Activated T-helper 2 cell treated with anti-CD3 and anti-CD28 coated beads, Interferon-gamma antibody, Interleukin-2, Interleukin-4, amounts not matched to agents 10 μg/mL and 5 μg/mL and 100 μg/mL, durations not matched to agents 14 hours and 24 hours and 36 hours (primary cell): ENCODE measurements at places on chromosomes 5 and 9.

DNA sequence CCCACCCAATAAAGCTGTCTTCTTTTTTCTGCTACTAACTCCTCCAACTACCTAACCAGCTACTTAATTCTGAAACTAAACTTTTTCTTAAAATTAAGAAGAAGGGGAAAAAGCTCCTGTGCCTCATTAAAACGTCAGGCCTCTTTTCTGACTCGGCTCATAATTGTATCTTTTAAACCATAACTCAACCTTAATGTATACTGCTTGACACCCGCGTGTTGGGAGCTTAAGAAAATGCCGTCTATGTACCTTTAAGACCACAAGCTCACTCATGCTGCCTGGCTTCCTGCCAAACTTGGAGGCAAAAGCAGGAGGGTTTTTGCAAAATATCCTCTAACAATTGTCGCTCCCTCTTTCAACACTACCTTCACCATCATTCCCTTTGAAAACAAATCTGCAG is 5.0 kb downstream of the EBF1 start:
- DNase-seq: no peak

GRCh38 chr9:126122901-126123616 is 203.6 kb upstream of the MVB12B start:
- peak; percentile 7 for DNase-seq

GRCh38 chr5:74630453-74631066 is 10.0 kb downstream of the ENC1 start:
- DNase-seq: no peak

GRCh38 chr9:126939821-126940221 is 25.2 kb downstream of the RALGPS1 start:
- DNase-seq: no peak

DNA sequence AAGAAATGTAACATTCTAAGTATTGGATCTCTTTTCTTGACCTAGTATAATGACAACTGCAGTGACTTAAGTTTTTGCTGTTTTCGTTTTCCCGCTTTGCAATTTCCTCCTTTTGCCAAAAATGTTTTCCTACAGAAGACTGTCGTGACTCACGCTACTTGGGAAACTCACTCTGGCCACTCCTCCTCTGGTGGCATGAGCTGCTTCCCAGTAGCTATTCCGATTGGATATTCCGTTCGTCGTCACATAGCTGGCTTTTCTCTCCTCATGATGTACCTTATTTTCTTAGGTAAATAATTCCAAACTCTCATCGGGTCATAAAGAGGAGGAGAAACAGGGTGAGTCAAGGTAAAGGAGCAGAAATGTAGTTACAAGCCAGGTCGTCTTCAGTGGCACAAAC is 64.9 kb downstream of the GOLPH3 start:
- no peak for DNase-seq

DNA sequence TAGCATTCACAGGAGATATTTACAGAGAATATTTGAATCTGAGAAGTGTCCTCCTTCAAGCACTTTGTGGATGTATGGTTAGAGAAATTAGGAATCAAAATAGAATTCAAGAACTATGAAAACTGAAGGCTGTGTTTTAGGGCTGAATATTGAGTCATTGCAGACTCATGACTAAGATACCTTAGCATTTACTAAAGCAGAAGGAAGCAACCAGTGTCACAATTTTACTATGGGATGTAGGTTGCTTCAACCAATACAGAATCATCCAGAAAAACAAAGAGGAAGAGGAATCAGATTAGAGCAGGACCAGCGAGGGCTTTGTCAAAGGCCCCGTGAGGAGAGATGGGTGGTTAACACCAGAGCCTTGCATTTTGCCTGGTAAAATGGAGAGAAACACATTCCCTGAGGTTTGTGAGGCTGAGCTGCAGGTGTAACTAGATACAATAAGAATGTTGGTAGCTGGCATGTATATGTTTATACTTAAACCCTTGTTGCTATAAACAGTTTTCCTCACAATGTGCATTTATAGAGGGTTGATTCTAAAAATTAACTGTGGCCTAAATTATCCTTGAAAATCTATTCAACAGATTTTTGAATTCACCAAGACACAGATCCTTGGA is 518.1 kb downstream of the AGTPBP1 start:
- DNase-seq: no peak

DNA sequence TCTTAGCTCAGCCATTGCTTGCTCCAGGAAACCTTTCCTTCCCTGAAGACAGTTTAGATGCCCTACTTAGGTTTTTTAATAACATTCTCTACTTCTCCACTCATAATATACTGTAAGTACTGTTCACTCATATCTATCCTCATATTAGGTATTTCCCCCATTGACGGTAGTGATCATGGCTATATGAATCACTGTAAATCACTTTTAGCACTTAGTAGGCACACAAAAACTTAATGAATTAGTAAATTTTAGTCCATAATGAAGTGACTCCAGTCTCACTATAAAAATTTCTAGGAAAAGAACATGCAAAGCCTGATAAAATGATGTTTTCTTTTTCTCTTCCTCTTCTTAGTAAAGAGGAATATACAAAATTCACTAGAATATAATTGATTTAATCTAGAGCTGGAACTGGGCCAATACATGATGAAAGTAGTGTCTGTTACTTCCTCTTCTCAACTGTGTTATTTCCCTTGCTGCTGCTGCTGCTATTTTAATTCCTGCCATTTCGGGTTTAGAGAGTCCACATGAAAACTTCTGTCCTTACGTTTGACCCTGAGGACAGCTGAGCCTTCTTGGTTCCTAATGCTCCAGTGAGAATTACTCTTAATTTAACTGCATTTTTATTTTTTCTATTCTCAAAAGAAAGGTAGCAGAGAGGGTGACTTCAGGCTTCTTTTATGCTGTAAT is 73.5 kb downstream of the LNPEP start:
- no peak for DNase-seq

GRCh38 chr5:26828294-26828693 is 210.1 kb downstream of the CDH9 start:
- DNase-seq: no peak

DNA sequence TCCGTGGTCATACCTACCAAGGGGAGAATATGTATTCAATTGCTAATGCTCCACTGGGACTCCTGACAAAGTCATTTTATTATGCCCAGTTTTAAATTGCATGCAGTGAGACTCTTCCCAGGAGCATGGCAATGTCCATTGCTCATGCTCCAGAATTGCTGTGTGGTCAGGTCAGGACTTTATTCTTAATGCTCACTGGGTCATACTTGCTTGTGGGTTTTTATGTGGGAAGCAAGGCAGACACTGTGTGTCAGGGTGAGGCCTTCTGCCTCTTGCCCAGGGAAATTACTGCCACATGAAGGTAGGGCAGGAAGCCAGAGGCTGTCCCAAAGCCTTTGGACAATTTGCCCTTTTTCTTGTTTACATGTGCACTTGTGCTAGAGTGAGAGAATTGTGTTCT is 164.6 kb upstream of the MEF2C start:
- no peak for DNase-seq

- DNase-seq: no peak
Measured at GRCh38 chr5:7436521-7436920, 40.6 kb downstream of the ADCY2 start.

DNA sequence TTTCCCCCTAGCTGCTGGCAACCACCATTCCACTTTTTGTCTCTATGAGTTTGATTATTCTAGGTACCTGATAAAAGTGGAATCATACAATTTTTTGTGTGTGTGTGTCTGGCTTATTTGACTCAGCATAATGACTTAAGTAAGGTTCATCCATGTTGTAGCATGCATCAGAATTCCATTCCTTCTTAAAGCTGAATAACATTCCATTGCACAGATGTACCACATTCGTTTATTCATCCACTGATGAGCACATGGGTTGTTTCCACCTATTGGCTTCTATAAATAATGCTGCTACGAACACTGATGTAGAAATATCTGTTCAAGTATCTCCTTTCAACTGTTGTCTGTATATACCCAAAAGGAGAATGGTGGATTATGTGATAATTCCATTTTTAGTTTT is 33.7 kb downstream of the AP3B1 start:
- DNase-seq: no peak
